Gastroesophageal sphincter (tissue), 4 donors: ENCODE measurements at places on chromosomes 16 and 17.
A peak's percentile ranks its signal among the peaks of the same experiment; 100 is the strongest.

DNA sequence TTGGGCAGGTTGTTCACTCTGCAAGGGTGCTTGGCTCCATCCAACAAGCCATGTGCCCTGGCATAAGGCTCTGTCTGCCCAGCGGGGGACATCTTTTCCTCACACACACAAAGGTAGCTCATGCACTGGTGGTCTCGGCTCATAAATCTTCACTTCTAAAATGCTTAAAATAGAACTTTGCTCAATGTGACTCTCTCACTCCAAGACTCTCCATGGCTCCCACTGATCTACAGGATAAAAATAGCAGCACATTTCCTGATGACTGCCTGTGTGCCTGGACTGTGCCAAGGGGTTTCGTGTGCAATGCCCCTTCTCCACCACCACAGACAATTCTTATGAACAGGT is 15.1 kb upstream of the CIBAR2 start:
- no peak for ATAC-seq

- ATAC-seq = no peak
Observed at GRCh38 chr17:17645961-17646360, 35.3 kb upstream of the RAI1 start.

GRCh38 chr17:2485543-2485942 is 26.1 kb downstream of the METTL16 start:
- ATAC-seq = peak; percentile 68

- peak; percentile 36 for ATAC-seq
Observed at GRCh38 chr16:70565053-70565452, 41.4 kb downstream of the SF3B3 start.

DNA sequence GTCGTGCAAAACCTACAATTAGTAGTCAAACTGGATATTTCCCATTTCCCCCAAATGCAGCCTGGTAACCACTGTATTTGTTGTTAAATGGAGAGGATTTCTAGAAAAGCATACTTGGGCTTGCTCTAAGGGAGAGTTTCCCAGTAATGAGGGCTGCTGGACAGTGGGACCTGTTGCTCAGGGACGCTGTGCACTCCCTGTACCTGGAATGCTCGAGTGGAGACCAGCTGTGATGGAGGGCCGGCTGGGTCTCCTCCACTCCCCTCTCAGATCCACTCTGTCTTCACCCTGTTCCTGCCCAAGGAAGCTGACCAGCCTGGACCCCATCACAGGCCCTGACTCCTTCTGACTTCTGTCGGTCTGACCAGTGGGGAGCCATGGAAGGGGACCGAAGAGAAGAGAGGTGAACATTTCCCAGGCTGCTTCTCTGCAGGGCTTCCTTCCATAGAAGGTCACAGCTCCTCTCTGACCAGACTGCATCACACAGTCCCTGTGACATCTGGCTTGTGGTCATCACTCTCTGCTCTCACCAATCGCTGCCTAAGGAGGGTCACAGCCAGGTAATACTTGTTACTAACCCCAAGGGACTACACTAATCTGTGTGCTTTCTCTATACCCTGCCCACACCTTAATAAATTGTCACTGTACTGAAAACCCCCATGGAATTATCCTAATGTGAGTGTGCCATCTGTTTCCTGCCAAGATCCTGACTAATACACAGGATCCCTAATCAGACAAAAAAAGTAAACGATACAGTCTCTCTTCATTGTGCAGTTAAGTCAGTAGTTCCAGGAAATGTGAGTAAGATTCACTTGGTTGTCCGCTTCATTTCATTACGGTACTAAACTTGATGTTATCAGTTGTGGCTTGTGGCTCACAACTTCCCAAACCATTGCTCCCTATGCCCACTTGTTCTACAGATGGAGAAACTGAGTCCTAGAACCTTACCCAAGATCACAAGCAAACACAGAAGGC is 102.4 kb downstream of the CCT6B start:
- ATAC-seq = no peak

GRCh38 chr16:28924399-28924761 is 658 bp downstream of the RABEP2 start:
- no peak for ATAC-seq

DNA sequence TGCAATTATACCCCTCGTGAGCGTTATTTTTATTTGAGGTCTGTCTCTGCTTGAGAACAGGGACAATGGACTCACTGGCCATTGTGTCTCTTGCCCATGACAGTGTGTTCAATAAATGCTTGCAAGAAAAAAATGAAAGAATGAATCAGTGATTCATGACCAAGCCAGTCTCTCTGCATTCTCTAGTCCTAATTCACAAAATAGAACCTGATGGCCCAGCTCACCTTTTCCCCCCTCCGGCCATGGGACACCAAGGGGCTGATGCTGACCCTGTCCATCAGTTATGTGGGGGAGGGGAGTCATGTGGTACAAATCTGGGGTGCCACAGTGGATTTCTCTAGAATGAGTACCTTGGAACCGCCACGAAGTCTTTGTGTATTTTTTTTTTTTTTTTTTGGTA is 38.2 kb downstream of the CCDC42 start:
- ATAC-seq = no peak

GRCh38 chr17:78891406-78892061 is 11.5 kb downstream of the CEP295NL start:
- ATAC-seq = no peak

DNA sequence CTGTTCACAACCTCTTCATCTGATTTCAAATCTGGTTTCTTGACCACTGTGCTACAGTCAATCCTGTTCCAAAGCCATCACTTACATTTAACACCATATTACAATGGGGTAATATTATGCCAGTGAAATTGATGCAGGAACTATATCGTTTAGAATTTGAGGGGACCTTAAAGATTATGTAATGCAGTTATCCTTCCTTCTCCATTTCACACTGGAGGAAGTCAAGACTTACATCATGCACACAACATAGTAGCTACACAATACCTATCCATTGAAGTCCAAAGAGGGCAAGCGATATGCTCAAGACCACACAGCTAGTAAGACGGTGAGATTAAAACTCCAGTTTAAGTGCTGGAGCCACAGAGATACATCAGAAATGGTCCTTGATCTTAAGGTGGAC is 16.8 kb downstream of the NOG start:
- no peak for ATAC-seq

GRCh38 chr17:9874722-9875121 is 30.3 kb downstream of the RCVRN start:
- no peak for ATAC-seq

- no peak for ATAC-seq
Observed at GRCh38 chr17:14299280-14300141, 1.4 kb upstream of the HS3ST3B1 start.

DNA sequence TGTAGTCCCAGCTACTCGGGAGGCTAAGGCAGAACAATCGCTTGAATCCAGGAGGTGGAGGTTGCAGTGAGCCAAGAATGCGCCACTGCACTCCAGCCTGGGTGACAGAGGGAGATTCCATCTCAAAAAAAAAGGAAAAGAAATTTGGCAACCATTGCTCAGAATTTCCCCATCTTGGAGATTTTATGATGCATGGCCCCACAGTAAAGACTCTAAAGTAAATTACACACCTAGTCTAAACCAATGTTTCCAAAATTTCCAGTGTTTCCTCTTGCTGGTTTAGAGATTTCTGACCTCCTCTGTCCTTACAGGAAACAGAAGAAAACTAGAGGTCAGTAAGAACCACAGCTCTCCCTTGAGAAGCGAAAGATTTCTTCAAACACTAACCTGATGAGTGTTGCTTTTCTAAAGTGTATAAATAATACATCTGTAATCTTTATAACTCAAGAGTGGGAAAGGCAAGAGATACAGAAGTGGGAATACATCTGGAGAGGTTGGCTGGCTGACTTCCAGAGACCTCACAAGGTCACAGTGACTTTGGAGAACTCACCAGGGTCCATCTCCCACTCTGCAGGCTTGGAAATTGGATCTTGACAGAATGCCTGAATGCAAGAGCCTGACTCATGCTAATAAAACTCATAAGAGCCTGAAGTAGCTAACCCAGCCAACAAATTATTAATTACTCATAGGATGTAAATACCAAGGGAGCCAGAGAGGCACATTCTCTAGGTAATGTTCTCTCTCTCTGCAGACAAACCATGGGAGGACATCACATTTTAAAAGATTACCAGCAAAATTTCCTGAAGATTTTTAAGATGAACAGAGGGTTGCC is 8.8 kb downstream of the ADAT1 start:
- no peak for ATAC-seq

DNA sequence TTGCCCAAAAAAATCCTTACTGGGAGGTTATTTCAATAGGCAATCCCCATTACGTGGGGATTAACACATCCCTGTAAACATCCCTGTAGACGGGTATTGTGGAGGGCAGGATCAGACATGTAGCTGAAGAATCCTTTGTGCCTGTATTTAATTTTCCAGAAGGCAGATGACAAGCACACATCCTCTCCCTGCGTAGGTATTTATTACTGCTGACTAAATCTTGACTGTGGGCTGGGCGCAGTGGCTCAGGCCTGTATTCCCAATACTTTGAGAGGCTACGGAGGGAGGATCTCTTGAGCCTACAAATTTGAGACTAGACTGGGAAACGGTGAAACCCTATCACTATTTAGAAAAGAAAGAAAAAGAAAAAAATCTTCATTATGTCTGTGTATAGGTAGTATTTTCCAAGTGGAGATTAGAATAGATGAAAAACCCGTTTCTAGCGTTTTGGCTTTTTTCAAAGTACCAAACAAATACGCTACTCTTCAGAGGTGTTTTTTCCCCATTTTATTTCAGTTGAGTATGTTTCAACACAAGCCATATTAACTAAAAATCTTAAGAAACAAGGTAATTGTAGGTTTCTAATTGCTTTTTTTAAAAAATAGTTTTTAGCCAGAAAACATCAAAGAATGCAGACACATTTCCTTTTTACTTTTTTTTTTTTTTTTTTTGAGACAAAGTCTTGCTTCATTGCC is 1.5 kb upstream of the MARF1 start:
- no peak for ATAC-seq

GRCh38 chr16:9115277-9115676 is 23.8 kb downstream of the HAPSTR1 start:
- no peak for ATAC-seq

DNA sequence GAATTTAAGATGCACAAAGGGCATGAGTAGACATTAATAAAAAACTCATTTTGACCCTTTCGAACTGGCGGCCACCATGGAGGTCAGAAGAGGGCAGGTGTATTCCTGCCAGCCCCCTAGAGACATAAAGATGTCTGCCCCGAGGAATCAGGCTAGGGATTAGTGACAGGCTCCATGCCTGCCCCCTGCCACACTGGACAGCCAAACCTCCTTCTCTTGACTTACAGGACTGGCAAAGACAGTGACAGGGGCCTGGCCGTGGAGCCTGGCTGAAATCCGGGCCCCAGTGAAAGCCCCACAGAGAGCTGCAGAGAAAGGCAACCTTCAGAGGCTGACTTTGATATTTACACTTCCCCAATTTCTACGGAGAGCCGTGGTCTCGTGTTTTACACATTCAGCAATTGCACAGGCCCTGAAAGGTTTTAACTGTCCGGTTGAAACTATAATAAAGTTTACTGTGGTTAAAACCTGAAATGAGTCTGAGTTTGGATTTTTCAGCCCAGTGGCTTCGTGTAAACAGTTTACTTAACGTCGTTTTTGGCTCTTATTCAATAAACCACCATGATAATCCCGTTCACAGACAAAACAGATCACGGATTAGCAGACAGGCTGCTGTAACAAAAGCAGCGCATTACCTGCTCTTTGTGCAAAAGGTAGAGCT is 243.9 kb upstream of the MYOCD start:
- no peak for ATAC-seq

DNA sequence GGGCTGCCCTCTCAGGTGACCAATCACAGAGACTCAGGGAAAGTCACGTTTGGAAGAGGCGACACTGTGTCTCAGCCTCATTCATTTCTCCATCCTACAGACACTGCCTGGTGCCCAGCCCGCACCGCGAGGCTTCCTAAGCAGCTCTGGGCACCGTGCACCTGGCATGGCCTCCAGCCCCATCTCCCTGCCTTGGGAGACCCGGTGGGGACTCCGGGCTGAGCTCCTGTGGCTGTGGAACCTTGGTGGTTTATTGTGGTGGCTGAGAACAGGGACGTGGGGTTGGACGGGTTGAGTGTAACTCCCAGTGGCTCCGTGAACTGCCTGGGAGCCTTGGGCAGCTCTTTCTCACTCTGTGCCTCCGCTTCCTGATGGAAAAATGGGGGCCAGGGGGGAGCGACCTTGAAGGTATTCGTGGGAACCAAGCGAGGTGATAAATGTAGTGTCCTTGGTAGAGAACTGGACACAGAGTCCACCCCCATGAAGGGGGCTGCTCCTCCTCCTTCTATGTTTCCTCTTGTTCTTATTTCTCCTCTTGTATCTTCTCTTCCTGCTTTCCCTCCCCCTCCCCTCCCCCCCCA is 215.4 kb downstream of the SEC14L1 start:
- ATAC-seq = no peak
